AG04449 (cell line): ENCODE measurements at places on chromosomes 6 and 20.

DNA sequence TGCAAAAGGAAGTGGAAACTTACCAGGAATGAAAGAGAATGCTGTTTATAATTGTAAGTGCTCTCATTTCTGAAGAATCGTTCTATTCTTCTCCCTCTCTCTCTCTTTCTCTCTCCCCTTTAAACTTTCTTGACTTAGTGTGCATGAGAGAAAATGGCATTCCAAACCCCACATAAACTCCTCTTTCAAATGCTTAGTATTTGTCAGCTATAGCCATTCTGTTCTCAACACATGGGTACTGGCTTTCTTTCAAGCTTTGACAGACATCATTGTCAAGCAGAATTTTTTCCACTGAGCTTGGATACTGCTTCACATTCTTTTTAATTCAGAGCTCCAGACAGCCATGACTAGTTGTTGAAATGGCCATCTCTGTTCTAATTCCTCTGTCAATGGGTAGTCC is 51.1 kb upstream of the PREP start:
- DNase-seq, result no peak

- DNase-seq, result no peak
These were observed 4.9 kb upstream of the CDSN start for GRCh38 chr6:31125162-31125561.

DNA sequence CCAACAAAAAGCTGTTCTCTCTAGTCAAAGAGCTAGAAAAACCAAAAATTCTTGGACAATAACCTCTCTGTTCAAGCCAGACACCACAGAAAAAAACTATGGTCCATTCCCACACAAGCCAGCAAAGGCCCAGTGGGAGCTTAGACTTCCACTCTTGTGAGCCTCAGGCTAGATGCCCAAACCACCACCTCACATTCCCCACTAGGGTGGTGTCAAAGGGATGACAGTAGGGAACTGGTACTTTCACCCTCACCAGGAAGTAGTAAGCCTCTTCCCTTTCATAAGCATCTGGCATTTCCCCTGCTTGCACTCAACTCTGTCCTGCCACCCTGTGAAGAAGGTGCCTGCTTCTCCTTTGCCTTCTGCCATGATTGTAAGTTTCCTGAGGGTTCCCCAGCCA is 58.4 kb upstream of the RNF217 start:
- no peak for DNase-seq

DNA sequence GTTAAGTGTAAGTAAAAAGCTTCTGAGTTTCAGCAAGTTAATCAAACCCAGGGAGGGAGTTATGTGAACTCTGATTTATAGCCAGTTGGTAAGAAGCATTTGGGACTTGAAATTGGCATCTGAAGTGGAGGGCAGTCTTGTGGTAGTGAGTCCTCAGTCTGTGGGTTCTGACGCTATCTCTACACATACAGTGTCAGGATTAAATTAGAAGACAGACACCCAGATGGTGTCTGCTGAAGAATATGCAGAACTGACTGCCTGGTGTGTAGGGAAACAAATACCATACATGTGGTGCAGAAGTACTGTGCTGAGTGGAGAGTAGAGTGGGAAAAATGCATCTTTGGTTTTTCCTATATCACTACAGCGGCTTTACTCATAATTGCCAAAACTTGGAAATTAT is 43.5 kb upstream of the PLN start:
- no peak for DNase-seq

DNA sequence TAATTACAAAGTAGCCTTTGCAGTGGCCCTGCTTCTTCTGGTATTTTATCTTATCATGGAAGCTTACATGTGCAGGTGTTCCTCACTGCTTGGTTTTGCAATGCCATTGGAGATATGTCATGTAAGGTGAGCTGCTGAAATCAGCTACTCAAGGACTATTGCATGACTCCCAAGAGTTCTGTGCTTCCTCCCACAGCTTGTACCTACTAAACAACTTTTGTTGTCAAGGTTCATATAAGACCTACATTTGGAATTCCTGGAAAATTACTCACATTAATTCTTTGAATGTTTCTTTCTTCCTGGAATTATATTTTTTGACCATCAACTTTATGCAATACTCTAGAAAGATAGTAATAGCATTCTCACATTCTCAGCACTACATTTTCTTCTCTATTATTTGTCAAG is 427.5 kb upstream of the HSF2 start:
- peak; percentile 5 for DNase-seq

DNA sequence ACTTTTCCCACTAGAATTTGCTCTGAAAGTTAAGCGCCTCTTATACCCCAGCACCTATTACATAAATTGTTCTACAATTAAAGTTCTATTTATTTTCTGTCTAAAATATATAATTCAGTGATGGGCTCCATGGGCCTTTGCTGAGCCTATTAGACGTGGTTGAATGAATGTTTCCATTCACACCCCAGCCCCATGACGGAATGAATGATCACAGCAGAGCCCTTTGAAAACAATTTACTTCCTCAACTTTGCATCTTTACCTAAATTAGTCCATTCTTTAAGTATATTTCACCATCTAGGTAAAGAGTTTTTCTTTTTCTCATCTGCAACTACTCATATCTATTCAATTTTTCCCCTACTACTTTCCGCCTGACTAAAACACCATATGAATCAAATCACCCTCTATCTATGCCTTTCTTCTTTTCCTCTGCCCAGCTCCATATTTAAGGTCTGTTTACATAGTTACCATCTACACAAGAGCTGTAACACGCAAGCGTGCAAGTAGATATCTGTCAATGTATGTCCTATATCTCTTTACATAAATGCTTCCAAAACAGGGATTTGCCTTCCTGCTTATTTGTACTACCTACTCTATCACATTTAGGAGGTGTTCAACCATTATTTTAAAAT is 69.7 kb downstream of the ECT2L start:
- no peak for DNase-seq

GRCh38 chr20:62925420-62926228 is 681 bp downstream of the DIDO1 start:
- DNase-seq, result no peak

GRCh38 chr20:32455171-32455900 is 97.2 kb downstream of the ASXL1 start:
- no peak for DNase-seq

DNA sequence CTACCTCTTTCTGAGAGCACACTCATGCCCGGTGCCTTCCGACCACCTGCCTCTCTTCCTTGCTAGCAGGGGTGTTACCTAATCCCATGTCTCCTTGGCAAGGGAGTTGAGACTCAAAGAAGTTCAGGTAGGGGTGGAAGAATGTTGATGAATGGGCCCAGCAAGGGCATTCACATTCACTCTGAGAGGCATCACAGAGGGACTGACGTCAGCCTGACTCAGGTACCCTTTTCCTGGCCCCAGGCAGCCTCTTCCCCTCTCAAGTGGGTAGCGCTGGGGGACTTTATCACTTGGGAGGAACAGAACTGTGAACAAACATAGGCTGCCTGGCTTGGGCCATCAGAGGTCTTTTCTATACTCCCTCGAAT is 35.3 kb downstream of the HM13 start:
- DNase-seq, result no peak

- no peak for DNase-seq
These were observed 436.0 kb downstream of the PLCB1 start for GRCh38 chr20:8568075-8568474.

- no peak for DNase-seq
These were observed 203.3 kb upstream of the IMPG1 start for GRCh38 chr6:76275746-76276145.

DNA sequence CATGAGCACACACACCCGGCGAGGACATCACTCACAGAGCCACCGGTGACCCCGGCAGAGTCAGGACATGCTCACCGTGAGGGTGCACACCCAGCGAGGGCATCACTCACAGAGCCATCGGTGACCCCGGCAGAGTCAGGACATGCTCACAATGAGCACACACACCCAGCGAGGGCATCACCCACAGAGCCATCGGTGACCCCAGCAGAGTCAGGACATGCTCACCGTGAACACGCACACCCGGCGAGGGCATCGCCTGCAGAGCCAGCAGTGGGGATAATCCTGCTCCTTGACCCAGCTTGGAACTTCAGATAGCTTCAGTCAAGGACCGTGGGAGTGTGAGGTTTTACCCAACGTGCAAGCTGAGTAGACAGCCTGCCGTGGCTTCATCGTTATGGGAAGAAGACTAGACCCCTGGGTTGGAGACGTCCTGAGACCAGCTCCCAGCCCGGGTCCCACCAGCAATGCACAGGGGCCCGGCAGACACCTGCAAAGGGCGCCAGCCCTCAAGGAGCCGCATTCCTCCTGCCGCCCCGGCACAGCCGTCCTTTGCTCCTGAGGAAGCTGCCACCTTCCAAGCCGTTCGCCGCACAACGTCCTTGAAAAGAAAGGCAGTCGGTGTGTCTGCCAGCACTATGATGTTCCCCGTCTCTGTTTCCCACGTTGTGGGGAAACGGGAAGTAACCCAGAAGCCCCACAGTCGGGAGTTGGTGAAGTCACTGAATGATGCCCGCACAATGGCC is 192.3 kb downstream of the DLL1 start:
- no peak for DNase-seq

DNA sequence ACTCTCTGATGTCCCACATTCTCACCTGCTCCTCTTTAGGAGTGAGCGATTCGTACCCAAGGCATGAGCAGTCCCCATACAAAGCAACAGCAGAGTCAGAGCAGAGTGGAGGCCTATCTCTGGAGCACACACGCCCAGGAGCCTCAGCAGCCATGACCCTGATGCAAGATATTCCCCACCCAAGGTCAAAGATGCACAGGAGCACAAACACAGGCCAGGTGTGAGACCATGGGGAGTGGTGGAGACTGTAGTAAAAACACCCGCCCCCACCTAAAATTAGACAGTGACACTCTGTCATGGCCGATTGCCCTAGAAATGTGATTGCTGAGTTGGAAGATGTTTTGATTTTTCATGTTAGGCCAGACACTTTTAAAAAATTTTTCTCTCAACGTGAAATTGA is 21.4 kb downstream of the RRBP1 start:
- DNase-seq, result no peak

GRCh38 chr6:92647630-92648029 is 771.7 kb downstream of the EPHA7 start:
- DNase-seq, result no peak

DNA sequence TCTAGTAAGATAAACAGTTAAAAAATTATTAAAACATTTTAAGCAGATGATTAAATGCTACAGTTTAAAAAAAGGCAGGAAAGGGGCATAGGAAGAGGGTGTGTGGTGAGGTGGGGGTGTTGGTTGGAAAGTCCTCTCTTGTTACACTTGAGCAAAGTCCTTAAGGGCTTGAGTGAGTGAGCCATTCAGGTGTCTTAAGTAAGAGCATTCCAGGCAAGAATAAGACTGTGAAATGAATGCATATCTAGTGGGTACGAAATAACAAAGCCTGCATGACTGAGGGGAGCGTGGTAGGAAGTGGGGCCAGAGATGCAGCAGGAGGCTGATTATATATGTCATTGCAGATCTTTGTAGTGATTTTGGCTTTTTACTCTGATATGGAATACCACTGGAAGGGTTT is 5.1 kb downstream of the CDKAL1 start:
- DNase-seq, result no peak

- no peak for DNase-seq
These were observed 1.2 kb downstream of the PANK2 start for GRCh38 chr20:3890398-3890751.

GRCh38 chr6:5025911-5026819 is 22.3 kb upstream of the RPP40 start:
- DNase-seq, result no peak

GRCh38 chr20:20411836-20412235 is 43.9 kb downstream of the INSM1 start:
- DNase-seq, result no peak

DNA sequence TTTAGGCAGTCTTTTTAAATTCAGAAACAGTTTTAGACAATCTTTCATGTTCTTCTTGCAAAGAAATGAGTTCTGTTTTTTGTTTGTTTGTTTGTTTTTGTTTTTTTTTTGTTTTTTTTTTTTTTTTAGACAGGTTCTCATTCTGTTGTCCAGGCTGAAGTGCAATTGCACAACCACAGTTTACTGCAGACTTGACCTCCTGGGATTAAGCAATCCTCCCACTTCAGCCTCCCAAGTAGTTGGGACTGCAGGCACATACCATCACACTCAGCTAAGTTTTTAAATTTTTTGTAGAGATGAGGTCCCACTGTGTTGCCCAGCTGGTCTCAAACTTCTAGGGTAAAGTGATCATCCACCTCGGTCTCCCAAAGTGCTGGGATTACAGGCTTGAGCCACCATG is 96.2 kb downstream of the OTOR start:
- DNase-seq, result no peak

DNA sequence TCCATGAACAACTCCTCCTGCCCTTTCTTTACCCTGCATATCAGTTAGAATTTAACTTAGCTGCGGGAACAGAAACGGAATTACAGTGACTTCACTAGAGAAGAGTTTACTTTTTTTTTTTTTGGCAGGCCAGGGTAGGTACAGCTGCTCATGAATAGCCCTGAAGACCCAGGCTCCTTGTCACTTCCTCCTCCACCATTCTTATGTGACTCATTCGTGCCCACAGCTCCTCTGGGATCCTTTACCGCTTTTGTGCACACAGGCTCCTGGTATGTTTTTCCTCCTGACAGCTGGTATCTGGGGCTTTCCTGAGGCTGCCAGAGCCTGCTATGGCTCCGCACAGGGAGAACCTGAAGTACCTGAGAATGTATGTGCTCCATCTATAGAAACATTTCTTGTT is 3.9 kb upstream of the KCNS1 start:
- DNase-seq, result peak; percentile 47

DNA sequence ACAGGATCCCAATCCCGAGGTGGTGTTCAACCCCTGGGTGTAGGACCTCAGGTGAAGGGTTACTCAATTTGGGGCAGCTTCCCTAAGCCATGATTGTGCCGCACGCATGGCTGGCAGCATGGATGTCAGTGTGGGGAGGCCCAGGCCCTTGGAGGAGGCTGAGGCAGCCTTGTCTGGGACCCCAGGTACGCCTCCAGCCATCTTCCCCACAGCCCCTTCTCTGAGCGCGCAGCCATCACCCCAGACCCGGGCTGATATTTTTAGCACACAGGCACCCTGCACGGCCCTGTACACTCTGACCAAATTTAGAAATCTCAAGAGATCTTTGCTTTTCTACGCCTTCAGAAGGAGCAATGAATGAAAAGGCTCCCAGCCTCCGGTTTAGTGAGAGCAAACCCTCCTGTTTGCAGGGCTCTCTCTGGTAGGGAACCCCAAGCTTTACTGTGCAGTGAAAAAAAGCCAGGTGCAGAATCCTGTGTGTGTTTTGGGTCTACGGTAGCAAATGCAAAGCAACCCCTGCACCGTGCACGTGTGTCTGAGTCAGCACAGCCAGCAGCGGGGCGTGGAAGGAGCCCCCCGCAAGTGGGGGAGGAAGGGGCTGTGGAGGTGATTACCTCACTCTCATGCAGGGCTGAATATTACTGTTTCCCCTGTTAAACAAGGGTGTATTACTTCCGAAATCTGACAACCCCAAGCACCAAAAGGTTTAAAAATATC is 44.3 kb downstream of the CTCFL start:
- DNase-seq, result no peak
